T-helper 2 cell treated with Interferon-gamma antibody and Interleukin-4, amounts not matched to agents 5 μg/mL and 100 μg/mL, for 36 hours (primary cell): ENCODE measurements at places on chromosomes 3 and 15.
A peak's percentile ranks its signal among the peaks of the same experiment; 100 is the strongest.

DNA sequence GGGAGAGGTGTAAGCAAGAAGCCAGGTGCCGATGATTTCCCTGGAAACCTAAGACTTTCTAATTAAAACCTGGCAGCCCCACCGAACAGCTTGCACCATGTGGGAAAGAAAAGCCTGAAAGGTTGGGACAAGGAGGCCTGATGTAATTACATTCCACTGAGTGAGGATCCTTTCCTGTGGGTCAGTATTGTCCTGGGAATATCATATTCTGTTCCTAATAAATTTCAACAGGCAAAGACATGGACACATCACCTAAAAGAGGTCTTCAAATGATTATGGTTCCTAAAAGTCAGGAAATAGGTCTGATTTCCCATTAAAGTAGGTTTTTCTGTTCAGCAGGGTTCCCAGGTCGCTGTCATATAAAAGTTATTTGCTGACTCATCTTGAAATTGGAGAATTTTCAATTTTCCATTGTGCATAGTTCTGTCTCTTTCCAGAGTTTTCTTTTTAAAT is 58.5 kb downstream of the DUT start:
- no peak overlapping the region for H3K4me3 ChIP-seq
- H3K27me3 ChIP-seq = peaks cover 6% of the 10 kb centered on the region
- H3K27ac ChIP-seq = no peak overlapping the region
- no peaks in the 10 kb centered on the region for H3K36me3 ChIP-seq
- DNase-seq = no peak

DNA sequence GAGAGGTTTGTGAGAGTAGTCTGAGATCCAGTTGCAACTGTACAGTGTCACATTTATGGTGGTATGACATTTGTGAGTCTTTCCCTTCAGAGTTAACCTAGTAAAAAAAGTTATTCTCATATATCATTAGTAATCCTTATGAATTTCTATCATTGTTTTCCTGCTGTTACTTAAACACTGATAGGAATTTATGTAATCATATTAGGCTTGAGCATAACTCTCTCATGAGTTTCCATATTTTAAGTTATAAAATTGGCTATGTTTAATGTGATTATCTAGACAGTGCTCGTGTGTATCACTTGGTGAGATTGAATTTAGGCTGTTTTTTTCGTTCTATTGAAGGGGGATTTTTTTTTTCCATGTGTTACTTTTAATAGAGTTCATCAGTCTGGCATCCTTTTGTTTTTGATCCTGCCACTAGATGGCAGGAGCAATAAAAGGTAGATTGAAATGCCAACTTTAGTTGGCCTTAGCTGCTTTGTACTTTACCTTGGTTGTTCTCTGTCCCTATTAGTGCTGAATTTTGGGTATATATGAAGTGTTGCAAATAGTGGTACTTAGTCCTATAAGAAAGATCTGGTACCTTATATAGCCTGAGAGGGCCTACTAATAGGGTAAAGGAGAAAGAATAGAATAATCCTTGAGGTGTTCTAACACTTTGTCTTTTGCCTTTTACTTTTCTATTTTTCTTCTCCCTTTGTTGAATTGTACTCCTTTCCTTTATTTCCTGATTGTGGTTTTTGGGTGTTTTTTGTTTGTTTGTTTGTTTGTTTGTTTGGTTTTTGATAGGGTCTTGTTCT is 17.9 kb downstream of the STT3B start:
- H3K27me3 ChIP-seq = no peaks in the 10 kb centered on the region
- H3K36me3 ChIP-seq = peaks cover 21% of the 10 kb centered on the region
- peaks cover 49% of the 10 kb centered on the region for H3K4me1 ChIP-seq
- no peak overlapping the region for H3K27ac ChIP-seq
- no peak for DNase-seq

DNA sequence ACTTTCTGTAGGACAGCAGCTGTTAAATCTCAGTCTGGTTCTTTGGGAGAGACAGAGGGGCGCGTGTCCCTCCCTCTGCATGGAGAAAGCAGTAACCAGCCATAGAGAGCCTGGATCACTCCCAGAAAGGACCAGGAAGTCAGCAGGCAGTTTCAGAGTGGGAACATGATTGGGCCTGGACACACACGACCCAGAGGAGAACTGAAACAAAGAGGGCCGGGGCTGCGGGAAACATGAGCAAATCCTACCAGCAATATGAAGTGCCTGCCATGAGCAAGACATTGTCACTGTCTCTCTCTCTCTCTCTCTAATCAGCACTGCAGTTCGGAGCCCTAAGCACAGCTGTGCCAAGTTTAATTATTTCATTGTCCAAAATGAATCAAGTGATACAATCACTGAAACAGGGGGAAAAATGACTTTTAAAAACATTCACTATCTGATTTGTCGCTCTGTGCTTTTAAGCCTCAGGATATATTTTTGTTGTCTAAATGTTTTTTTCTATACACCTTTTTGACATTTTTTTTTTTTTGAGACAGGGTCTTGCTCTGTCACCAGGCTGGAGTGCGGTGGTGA is 17.6 kb downstream of the MUC13 start:
- H3K4me3 ChIP-seq = no peak overlapping the region
- no peak for DNase-seq
- no peaks in the 10 kb centered on the region for H3K36me3 ChIP-seq
- H3K4me1 ChIP-seq = no peaks in the 10 kb centered on the region
- H3K27me3 ChIP-seq = peaks cover 10% of the 10 kb centered on the region
- no peak overlapping the region for H3K27ac ChIP-seq

DNA sequence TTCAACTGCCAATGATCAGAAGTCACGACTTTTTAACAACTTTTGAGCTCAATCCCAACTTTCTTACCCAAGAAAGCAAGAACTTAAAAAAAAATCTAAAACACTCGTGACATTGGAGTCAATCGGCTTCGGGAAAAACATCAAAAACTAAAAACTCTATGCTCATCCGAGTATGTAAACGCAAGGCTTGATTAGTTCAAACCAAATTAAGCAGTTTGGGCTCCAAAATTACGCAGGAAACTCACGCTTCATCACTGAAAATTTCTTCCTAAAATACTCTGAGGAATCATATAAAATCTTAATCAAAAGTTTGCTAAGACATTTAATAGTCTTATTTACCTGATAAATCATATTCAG is 1.6 kb downstream of the TRA2B start:
- peak overlapping the region; percentile 100 for H3K27ac ChIP-seq
- peak overlapping the region; percentile 100 for H3K4me3 ChIP-seq
- no peak for DNase-seq
- H3K27me3 ChIP-seq = peaks cover 14% of the 10 kb centered on the region

DNA sequence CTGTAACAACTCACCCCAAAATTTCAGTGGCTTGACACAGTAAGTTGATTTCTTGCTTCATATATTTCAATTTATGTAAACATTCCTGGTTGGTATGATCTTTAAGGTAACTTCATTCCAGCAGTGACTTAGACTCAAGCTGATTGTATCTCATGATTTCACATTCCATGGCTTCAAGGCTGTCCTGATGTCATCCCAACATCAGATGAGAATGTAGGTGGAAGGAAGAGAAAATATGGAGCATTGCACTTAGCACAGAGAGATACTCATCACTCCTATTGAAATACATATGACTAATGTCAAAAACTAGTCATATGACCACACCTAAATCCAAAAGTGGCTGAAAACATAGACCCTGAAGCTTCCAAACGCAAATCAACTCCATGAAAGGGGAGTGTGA is 793.8 kb downstream of the TBL1XR1 start:
- H3K4me1 ChIP-seq = no peaks in the 10 kb centered on the region
- H3K27me3 ChIP-seq = no peaks in the 10 kb centered on the region
- H3K4me3 ChIP-seq = no peak overlapping the region
- no peak overlapping the region for H3K27ac ChIP-seq
- no peak for DNase-seq

DNA sequence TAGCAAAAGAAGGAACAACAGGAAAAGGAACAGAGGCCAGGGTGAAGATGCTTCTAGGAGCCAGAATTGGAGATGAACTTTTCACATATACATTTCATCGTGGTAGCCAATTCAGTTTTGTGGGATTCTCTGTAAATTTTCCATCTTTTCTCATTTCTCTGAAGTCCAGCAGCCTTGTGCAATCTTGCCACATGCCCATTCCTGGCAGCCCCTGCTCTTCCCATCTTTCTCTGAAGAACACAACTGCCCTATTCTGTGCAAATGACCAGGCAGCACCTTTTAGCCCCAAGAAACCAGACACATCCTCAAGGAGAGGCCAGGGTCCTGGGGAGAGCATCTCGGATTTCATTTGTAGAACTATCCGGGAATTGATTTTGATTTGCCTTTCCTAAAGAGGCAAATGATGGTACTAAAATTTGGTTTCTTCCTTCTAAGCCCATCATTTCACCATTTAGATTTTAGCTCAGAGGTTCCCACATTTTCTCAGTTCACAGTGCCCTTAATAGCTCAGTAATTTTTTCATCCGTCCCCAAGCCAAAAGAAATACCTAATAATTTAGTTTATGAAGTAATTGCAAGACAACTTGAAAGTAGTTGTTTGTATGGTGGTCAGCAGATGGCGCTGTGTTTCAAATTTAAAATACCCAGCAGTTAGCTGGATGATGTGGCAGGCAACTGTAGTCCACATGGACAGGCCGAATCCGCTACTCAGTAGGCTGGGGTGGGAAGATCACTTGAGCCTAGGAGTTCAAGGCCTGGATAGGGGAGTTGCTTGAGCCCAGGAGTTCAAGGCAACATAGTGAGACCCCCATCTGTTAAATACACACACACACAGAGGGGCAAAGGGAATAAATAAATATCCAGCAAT is 61.3 kb upstream of the ACKR4 start:
- H3K4me1 ChIP-seq = no peaks in the 10 kb centered on the region
- H3K27me3 ChIP-seq = no peaks in the 10 kb centered on the region
- no peak overlapping the region for H3K4me3 ChIP-seq

- no peaks in the 10 kb centered on the region for H3K36me3 ChIP-seq
- no peak overlapping the region for H3K4me3 ChIP-seq
- H3K4me1 ChIP-seq = no peaks in the 10 kb centered on the region
- no peaks in the 10 kb centered on the region for H3K27me3 ChIP-seq
These were observed 566.7 kb upstream of the ZNF717 start for GRCh38 chr3:76352051-76352450.

DNA sequence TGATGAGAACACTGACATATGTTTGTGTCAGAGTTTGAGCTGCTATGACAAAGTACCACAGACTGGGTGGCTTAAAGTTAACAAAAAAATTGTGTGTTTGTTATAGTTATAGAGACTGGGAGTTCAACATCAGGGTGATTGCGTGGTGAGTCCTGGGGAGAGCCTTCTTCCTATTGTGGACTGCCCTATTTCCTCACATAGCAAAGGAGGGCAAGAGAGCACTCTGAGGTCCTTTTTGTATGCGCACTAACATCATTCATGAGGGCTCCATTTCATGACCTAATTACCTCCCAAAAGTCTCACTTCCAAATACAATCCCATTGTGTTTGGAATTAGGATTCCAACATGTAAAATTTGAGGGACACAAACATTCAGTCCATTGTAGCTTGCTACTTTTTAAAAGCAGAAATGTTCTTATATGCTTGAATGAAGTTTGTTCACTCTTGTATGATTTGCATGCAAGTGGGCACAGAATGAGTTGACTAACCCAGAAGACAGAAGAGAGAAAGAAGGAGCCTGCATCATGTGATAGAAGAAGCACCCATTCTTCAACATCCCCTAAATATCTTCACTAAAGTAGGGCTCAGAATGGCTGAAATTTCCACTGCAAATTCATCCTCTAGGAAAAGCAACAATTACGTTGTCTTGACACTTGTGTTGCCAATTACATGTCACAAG is 18.9 kb upstream of the ALCAM start:
- H3K4me1 ChIP-seq = no peaks in the 10 kb centered on the region
- no peak overlapping the region for H3K4me3 ChIP-seq
- H3K27ac ChIP-seq = no peak overlapping the region
- peaks cover 19% of the 10 kb centered on the region for H3K27me3 ChIP-seq
